HS-27A (cell line): ENCODE measurements at places on chromosomes 12 and 14.

DNA sequence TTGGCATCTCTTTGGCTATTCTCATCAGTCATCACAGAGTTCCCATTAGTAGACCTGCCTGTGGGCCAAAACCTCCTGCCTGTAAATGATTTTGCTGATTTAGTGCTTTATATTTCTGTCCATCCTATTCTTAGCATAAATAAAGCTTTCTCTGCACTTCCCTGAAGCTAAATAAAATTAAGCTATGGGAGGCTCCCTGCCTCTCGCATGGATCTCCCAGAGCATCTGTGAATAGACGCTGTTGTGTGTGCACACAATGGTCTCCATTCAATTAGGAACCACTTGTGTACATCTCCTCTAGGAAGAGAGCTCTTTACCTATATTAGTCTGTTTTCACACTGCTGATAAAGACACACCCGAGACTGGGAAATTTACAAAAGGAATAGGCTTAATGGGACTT, 80.4 kb downstream of the PPFIBP1 start:
- DNase-seq: no peak

GRCh38 chr14:74532246-74532645, 38.7 kb downstream of the ISCA2 start:
- no peak for DNase-seq

DNA sequence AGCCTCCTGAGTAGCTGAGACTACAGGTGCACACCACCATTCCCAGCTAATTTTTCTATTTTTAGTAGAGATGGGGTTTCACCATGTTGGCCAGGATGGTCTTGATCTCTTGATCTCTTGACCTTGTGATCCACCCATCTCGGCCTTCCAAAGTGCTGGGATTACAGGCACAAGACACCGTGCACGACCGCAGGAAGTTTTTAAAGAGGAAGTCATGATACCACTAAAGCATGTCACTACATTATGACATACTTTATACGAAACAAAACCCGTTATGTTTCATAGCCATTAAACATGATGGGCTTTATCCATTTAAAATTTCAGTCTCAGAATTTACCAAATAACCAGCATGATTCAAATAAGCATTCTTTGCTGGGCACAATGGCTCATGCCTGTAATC, 83.8 kb upstream of the DUSP6 start:
- no peak for DNase-seq

- DNase-seq: no peak
Observed at GRCh38 chr12:111741235-111741812, 25.4 kb upstream of the ALDH2 start.

DNA sequence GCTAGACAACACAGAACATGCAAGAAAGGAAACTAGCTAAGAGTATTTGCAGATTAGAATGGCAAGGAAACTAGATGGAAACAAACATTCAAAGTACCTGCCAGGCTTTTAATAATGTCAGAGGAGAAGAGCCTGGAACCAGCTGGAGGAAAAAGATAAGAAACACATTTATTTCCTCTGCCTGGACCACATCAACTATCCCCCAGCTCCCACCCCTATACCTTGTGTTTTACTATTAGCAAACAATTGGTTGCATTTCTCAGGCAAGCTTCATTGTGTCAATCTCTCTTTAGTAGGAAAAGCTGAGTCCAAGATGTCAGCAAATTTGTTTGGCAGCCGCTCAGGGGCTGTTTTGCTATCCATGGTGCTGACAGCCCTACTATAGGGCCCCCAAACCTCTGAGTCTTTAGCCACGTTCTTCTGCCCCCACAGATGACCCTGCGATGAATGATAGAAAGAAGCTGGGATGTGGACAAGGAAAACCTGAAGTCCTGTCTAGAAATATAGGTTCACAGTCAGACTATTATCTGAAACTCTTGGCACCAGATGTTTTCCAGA, 11.6 kb upstream of the SYNDIG1L start:
- no peak for DNase-seq

- DNase-seq: no peak
Observed at GRCh38 chr12:68981516-68981915, 48.5 kb upstream of the CPM start.

DNA sequence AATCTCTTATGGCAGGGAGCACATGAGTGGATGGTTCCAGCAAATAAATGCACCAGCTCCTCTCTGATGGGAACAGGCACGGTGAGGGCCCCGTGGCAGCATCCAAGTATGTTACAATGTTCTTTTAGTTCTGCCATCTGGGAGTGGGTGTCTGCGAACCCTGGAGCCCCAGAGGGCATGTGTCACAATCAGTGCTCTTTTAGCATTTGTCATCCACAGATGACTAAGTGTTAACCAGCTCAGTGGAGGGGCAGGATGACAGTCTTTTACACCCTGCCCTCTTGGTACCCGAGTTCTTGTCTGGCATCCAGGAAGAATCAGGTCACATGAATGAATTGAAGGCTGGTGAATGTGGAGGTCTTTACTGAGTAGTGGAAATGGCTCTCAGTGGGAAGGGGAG, 560.4 kb upstream of the FLRT2 start:
- no peak for DNase-seq

- no peak for DNase-seq
Observed at GRCh38 chr14:99802301-99803105, 9.3 kb downstream of the EML1 start.

- no peak for DNase-seq
Observed at GRCh38 chr12:32265456-32265855, 133.9 kb upstream of the FGD4 start.

GRCh38 chr14:56494167-56494566, 85.4 kb upstream of the TMEM260 start:
- no peak for DNase-seq

GRCh38 chr12:2479851-2480535, 314.8 kb upstream of the FKBP4 start:
- no peak for DNase-seq

- DNase-seq: no peak
Observed at GRCh38 chr12:59121451-59121850, 201.1 kb upstream of the LRIG3 start.

GRCh38 chr12:41739066-41739465, 405.6 kb downstream of the GXYLT1 start:
- DNase-seq: no peak

- DNase-seq: no peak
Observed at GRCh38 chr12:45049912-45050750, 768 bp downstream of the DBX2 start.

- no peak for DNase-seq
Observed at GRCh38 chr14:50047274-50047676, 69.1 kb downstream of the VCPKMT start.

GRCh38 chr14:89957791-89958190, 2.1 kb downstream of the TDP1 start:
- no peak for DNase-seq

GRCh38 chr12:86948851-86949250, 692.7 kb upstream of the MGAT4C start:
- no peak for DNase-seq

DNA sequence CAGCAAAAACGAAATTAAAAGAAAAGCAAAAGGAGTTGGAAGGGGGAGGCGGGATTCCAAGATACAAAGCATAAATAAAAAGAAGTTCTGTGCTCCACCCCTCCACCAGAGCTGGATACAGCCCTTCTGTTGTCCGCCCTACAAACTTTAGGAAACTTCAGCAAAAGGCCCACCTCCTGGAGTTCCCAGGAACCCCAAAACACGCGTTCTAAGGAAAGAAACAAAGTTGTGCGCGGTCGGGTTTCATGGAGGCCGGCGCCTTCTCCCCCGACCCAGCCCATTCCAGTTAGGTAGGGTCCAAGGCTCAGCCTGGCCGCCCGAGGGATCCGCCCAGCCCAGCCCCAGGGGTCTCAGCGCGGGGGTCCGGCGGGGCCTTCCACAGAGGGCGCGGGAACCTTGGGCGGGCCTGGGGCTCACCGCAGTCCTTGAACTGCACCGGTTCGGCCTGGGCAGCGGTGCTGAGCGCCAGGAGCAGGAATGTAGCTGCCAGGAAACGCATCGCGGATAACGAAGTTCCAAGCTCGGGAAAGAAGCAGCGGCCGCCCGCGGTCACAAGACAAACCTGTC, at the start of gene NPC2:
Gene NPC2 (minus strand): TSS at position 530 of the 567 bp plus-strand sequence. CDS start 31 bp downstream, at position 499.
- DNase-seq: no peak

GRCh38 chr14:56659964-56660551, 80.5 kb downstream of the TMEM260 start:
- DNase-seq: no peak

GRCh38 chr12:64229240-64229639, 7.1 kb upstream of the KICS2 start:
- no peak for DNase-seq

- no peak for DNase-seq
Observed at GRCh38 chr14:72387726-72388125, 455.5 kb downstream of the RGS6 start.

- no peak for DNase-seq
Observed at GRCh38 chr12:6947615-6948014, 3.5 kb upstream of the PTPN6 start.

- no peak for DNase-seq
Observed at GRCh38 chr14:97219431-97220017, 422.3 kb downstream of the VRK1 start.
